ENCODE measurements at places on chromosomes 4 and X. TPM values are rescaled to one million over a fixed set of nuclear protein-coding genes. Genes with fewer than 3 reads are reported as not detected.

Gene IL9R
- not detected for total RNA-seq

Gene GPRIN3
- 7.4 TPM for total RNA-seq

Gene SLC26A1
- total RNA-seq, result not detected

Gene PALLD
- total RNA-seq, result 998 TPM

Gene GLRA3
- total RNA-seq, result not detected

DNA sequence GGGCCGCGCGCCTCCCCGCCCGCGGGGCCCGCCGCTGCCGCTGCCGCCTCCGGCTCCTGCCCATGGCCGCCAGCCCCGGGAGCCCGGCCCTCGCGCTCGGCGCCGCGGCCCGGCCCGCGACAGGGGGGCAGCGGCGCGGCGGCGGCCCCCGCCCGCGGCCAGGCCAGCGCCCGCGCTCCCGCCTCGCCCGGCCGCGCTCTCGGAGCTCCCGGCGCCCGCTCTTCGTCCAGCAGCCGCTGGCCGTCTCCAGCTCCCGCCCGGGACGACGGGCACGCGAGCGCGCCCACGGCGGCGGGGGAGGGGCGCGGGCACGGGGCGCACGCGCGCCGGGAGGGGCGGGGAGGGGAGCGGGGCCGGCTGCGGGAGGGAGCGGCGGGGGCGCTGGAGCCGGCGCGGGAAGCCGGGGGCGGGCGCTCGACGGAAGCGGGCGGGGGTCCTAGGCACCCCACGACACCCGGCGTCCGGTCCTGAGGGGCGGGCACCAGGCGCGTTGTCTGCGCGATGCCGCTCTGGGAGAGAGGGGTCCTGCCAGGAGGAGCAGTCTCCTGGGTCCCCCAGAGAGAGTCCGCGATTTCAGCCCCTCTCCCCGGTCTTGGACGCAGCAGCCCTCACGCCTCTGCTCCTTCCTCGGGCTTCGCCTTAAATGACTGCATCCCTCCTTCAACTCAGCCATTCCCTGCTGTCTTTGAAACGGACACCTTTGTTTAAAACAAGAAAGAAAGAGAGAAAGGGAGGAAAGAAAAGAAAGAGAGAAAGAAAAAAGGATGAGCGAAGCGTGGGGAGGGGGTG is 490 bp upstream of the PDZD4 start:
- no peak for DNase-seq

DNA sequence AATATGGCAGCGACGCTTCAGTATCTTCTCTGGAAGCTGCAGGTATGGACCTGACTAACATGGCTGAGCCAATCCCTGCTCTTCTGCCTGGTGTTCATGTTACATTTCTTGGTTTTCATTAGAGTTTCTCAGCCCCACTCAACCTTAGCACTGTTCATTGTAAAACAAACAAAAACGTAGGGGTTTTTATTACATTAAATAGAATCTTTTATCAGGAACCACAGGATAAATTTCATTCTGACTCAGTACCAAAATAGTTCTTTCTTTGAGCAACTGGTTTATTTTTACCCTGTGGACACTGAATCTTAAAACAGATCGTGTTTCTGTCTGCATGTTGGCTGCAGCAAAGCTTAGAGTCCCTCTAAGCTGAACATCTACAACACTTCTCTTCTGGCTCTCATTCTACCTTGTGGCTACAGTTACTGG is 27.1 kb downstream of the FHIP1A start:
- DNase-seq, result no peak

GRCh38 chrX:27597508-27597907 is 7.4 kb downstream of the DCAF8L2 start:
- DNase-seq, result no peak

DNA sequence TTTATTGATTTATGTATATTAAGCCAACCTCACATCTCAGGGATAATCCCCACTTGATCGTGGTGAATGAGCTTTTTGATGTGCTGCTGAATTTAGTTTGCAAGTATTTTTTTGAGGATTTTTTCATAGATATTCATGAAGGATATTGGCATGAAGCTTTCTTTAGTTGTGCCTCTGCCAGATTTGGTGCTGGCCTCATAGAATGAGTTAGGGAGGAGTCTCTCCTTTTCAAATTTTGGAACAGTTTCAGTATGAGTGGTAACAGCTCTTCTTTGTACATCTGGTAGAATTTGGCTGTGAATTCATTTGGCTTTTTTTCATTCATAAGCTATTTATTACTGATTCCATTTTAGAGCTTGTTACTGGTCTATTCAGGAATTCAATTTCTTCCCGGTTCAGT is 197.2 kb upstream of the NDST4 start:
- no peak for DNase-seq

GRCh38 chr4:83473423-83473822 is 11.5 kb downstream of the ABRAXAS1 start:
- no peak for DNase-seq

DNA sequence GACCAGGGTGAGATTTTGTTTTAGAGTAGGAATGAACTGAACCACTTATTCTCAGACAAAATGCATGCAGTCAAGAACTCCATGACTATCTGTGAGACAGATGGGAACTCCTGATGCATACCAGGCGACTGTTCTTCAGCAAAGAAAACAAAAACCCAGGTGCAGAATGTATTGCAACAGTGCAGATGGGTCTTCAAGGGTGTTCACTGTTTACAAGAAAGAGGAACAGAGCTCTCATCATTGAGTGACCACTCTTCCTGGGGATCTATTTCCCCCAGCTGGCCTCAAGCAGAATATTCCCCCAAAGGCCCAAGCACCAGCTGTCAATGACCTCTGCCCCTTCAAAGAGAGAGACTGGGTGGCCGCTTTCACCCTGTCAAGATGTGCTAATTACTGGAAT is 39.7 kb upstream of the BMP3 start:
- DNase-seq, result no peak

DNA sequence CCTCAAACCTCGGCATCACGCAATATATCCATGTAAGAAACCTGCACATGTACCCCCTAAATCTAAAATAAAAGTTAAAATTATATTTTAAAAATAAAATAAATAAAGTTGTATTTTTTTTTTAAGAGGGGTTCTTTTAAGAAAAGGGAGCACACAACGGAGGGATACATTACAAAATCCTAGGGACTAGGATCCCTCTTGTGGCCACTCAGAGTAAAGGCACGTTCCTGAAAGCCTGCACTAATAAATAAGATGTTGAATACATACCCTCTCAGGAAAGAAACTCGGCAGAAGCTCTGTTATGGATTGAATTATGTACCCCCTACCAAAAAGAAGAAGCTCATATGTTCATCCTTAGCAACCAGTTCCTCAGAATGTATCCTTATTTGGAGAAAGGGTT is 50.9 kb upstream of the PRDX4 start:
- no peak for DNase-seq

DNA sequence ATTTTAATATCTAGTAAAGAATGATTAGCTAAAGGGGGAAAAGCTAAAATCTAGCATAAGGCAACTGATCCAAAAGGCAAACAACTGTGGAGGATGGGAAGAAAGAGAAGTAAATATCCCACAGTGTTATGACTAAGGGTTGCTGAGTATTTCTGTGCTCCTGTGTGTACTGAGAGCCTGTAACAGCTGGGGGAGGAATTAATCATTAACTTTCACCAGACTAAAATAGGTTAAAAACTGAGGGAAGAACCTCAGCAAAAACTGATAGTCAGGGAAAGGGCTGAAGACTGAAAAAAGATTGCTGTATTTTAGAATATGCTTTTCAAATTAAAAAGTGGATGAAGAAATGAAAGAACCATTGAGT is 365.9 kb downstream of the CXXC4 start:
- no peak for DNase-seq

GRCh38 chrX:55663584-55663983 is 40.4 kb downstream of the FOXR2 start:
- DNase-seq, result no peak

DNA sequence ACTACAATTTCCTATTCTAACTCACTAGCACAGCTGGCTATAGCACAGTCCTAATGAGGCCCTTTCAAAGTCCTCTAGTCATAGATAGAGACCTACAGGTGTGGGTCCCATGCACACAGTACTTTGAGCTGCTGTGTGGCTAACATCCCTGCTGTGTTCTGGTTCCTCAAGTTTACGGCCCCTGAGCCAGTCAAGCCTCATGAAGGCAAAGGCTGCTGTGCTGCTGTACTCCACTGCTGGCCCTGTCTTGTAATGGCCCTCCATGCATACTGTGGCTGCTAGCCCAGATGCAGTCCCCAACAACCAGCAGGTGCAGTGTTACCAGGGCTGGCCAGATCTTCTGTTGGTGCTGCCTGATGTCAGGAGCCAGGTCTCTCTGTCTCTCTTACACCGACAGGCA is 23.4 kb upstream of the ENPEP start:
- DNase-seq, result no peak
